ENCODE measurements at places on chromosomes 11 and 22. TPM values are rescaled to one million over a fixed set of nuclear protein-coding genes. Genes with fewer than 3 reads are reported as not detected.

DNA sequence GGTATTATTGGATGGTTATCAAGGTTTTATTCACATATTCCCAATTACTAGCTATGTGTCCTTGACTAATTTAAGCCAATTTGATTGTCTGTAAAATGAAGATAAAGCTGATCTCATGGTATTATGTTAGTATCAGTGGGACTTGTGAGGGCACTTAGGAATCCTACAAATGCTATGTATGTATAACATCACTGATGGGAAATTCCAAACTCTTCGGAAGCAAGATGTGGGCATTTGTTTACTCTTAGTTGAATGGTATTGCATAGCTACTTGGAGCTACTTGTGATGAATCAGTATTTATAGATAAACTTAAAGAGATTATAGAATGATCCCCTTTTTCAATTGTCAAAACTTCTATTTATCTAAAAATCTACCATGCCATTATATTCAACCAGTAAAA, 239.9 kb downstream of the CNTN5 start:
- DNase-seq: no peak

Gene ADM2
- not detected for total RNA-seq

Gene UBQLN3
- not detected for total RNA-seq

Gene UBQLNL
- total RNA-seq: not detected

GRCh38 chr11:81039916-81040524, 1599.2 kb upstream of the TENM4 start:
- no peak for DNase-seq

Gene MS4A4E
- total RNA-seq: not detected

GRCh38 chr11:117818041-117818873, 6.3 kb downstream of the FXYD2 start:
- no peak for DNase-seq

DNA sequence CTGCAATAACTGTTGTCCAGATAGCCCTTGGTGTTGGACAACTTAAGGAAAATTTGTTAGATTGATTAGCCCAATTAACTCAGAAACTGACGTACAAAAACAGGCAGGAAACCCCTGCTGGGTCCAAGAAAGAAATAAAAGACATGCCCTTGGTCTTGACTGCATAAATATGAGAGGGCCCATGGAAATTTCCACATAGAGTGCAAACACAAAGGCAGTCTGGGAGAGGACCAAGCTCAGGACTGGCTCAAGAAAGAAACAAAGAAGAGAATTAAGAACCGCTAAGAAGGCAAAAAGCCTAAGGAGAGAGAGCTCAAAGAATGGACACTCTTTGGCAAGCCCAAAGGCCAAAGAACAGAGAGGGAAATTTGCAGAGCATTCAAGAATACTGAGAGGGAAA, 1243.9 kb downstream of the LRRC4C start:
- DNase-seq: no peak

DNA sequence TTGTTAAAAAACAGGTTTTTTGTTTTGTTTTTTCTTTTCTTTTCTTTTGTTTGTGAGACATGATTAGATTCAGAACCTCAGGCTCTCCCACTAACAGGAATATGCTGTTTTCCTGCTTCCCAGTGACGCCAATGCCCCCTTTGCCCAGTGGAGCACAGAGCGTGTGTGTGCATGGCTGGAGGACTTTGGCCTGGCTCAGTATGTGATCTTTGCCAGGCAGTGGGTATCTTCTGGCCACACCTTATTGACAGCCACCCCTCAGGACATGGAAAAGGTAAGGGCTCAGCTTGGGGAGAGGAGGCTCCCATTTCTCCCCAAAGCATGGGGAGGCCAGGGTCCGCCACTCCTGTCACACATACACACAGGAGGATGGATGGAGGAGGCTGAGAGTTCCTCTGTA, 25.0 kb downstream of the CYB5R2 start:
- no peak for DNase-seq

DNA sequence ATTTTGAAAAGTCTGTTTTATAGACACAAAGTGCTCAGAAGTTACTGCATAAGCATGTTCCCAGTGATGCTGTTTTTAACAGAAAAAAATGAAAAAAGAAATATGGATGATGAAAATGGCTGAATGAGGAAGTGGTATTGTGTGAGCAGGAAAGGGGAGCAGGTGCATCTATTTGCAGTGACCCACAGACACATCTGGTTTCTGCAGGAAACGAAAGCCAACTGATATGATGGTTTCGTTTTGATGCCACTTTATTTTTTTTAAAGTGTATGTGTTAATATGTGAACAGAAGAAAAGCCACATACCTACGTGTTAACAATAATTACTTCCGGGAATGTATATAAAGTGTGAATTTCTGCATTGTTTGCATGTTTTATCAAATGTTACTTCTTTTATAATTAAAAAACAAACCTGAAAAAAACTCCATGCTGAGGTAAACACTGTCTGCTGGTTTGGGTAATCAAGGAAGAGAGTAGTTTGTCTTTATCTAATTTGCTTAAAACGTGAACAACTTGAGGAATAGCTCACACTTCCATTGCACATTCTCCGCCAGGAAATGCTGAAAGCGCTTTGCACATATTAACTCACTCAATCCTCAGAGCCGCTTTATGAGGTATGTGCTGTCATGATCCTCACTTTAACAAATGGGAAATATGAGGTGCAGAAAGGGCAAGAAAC, 1335.9 kb downstream of the TBC1D22A start:
- no peak for DNase-seq

Gene OR52E8
- not detected for total RNA-seq

- DNase-seq: no peak
Observed at GRCh38 chr11:102254047-102254446, 63.2 kb upstream of the BIRC3 start.

Gene MPPED2
- total RNA-seq: not detected

DNA sequence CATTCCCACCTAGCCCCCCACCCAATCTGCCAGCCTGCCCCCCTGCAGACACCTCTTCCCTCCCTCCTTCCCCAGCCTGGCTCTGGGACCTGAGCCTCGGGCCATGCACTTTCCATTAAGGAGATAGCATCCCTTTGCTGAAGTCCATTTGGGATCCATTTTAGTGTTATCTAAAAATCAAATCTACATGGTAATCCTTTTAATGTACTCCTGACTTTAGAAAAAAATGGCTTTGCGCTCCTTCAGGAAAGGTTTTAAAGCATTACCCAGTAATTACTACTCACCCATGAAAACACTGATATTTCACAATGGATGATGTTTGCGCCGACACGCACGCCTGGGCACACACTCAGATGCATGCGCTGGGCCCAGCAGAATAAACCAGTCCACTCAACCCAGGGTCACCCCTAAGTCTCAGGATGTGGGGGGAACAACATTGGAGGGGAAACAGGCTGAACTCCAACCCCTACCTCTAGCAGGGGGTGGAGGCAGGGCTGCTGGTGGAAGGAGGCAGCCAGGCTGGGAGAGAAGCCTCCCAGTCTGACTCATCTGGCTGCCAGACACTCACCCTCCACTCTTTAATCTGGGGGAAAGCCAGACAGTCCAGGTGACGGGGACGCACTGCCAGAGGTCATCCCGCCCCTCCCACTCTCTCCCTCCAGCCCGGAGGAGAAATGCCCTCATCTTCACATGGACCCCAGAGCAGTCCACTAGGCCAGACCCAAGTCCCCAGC, 29.8 kb downstream of the LMO1 start:
- DNase-seq: no peak

GRCh38 chr11:17578296-17578695, 31.2 kb downstream of the OTOG start:
- no peak for DNase-seq

- DNase-seq: no peak
Observed at GRCh38 chr11:33906484-33907186, 14.8 kb upstream of the LMO2 start.

Gene TSGA10IP
- not detected for total RNA-seq

DNA sequence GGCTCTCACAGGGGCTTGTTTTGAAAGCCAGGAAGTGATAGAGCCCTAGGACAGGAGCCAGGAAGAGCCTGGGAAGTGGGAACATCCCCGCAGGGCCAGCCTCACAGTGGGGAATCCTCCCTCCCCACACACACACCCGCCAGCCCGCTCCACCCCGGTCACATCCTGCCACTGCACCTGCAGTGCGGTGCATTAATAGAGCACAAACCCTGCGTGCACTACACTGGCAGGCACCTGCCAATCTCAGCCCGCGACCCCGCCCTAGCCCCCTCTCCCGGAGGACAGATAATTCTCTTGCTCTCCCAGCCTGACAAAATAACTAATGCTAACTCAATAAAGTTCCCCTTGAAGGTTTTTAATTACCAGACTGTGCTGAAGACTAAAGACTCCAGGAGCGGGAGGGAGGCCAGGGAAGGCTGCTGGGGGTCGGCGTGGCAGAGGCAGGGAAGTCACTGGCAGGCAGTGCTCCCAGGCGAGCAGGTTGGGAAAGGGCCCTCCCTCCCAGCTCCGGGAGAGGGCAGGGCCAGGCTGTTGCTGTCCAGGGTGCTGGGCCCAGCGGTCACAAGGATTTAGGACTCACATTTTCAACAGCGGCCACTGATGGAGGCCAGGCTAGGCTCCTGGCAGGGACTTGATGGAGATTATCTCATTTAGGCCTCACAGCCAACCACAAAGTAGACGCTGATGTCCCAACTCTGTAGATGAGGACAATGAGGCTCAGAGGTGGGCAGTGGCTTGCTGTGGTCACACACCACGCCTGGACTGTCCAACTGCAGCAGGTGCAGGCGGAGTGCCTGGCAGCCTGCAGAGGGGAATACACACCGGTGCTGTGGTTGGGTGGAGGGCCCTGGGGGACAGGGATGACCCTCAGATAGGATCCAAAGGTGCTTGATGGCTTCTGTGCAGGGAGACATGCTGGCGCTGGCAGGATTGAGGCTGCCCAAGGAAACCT, 23.9 kb upstream of the TCF20 start:
- no peak for DNase-seq

DNA sequence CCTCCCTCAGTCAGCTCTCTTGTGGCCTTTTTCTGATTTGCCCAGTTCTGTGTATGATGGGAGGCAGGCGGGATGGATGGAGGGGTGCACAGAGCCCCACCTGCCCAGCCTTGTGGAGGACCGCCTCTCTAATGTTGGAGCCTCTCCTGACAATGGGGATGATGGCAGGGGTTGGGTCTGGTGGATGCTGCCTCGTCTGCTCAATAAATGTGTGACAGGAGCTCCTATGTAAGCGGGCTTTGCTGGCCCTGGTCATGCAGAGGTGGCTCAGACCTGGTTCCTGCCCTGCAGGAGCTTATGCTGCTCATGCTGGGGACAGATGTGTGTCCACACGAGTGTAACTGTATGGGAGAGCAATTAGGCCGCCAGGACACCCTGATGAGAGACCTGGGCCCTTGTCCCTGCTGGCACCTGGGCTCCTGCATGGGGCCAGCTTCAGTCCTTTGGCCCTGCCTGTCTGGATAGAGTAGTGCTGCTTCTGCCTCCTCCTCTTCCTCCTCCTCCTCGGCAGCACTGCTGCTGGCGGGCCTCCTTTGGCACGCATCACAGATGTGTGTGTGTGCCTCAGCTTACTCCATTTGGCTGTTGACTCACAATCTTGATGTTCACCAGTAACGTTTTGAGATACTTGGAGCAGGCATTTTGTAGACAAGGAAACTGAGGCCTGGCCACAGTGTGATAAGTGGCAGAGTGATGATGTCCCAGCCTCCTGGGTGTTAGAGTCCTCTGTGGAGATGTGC, 131.0 kb downstream of the TBC1D22A start:
- no peak for DNase-seq

- DNase-seq: no peak
Observed at GRCh38 chr11:57776031-57776521, 14.5 kb downstream of the CTNND1 start.

GRCh38 chr11:76807206-76807875, 24.2 kb downstream of the TSKU start:
- DNase-seq: peak; percentile 80

Gene MGAT3
- 18.6 TPM for total RNA-seq

DNA sequence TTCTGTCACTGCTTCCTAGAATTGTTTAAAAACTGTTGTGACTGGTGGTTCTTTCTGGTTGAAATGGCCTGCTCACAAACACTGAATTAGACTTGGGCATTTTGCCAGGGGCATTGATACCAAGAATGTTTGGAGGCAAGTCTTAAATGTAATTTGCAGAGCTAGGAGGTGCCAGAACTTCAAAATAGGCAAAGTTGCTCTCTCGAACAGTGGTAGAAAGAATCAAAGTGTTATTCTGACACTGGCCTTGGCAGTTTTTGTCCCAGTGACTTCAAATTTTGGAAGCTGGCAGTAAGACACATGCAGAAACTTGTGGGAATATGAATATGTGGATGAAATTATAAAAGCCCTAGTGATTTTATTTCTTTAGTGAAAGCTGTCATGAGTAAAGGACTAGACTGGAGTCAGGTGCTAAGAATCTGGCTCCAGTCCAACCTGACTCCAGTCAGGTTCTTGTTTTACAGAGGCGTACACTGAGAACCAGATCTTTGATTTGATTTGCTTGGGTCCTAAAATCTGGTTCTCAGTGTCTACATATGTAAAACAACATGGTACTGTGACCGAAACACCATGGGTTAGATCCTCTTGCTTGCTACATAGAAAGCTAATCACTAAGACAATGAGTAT, 20.9 kb downstream of the SVIP start:
- DNase-seq: no peak

DNA sequence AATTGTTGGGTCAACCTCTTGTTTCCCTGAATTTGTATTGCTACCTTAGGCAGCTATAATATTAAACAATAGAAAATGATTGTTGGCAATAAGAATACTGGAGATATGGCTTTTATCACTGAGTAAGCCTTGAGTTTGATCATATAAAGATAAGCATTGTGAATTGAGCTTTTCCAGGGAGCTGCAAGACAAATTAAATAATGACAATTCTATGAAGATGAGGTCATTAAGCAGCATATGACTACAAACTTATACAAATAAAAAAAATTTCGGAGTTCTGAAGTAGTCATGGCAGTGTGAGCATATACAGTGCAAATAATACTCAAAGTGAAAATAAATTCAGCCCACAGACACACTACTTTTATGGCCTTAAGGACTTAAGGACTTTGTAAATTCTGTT, 161.1 kb upstream of the ANO5 start:
- DNase-seq: no peak

DNA sequence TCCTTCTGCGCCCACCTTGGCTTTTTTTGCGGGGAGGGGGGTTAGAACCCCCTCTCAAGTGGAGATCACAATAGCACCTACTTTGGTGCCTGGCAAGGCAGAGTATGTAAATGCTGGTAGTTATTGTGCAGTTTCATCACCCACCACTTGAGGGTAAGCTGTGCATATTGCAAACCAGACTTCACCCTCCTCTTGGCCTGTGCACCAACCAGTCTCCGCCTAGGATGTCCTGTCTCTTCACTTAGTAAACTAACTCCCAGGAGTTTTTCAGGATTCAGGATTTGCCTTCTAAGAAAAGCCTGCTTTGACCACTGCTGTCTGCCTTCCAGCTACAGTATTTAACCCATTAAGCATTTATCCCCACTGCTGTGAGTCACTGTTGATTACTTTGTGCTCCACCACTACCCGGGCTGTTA, 2.0 kb upstream of the UBXN1 start:
- DNase-seq: peak; percentile 52

DNA sequence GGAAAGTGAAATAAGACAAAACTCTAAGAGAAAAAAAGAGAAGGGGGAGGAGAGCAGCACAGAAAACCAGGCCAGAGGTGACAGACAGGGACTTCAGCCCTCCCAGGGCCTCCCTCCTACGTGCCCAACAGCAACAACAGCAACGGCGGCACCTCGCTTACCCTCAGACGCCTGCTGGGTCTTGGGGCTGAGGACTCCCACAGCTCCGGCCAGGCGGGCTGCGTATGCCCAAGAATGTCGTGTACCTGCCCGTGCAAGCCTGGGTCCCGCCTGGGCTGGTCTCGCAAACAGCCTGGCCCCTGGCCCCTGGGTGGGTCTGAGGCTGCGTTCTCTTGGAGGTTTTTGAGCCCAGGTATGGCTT, 30.5 kb downstream of the ARAP1 start:
- no peak for DNase-seq

- DNase-seq: peak; percentile 47
Observed at GRCh38 chr22:46693634-46694415, 44.2 kb downstream of the CERK start.

Gene RIMBP3B
- total RNA-seq: 0.34 TPM

Gene CWC15
- 57.2 TPM for total RNA-seq

Gene RHOD
- not detected for total RNA-seq

All from G401 (cell line).